ENCODE measurements at places on chromosomes 4 and X.

DNA sequence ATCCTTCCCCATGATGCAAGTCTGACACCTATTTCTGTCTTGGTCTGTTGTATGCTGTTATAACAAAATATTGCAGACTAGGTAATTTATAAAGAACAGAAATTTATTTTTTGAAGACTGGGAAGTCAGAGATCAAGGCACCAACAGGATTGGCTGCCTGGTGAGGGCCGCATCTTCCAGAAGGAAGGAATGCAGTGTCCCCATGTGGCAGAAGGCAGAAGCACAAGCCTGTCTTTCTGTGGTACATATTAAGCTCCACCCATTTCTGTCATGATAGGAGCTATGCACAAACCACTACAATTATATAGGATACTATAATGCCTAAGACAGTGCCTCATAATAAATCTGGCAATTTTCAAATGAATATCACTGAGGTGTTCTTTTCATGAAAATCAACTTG, 502.3 kb upstream of the DIAPH2 start:
- DNase-seq: no peak

GRCh38 chr4:101987623-101988243, 197.2 kb downstream of the BANK1 start:
- DNase-seq: no peak

DNA sequence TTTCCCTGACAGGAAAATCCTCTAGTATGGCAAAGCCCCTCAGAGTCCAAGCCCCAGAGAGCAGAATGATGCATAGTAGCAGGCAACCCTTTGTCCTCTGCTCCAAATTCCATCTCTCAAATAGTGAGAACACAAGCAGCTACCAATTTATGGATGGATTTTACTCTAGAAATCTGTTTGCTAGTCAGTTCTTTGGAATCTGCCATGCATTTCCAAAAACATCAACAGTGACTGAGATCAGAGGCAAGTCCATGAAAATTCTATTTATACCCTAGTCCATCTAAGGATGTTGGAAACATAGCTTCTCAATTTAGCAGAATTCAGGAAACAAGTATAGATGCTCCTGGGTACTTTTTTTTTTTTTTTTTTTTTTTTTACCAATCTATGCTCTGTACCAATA, 10.0 kb upstream of the CC2D2A start:
- no peak for DNase-seq

DNA sequence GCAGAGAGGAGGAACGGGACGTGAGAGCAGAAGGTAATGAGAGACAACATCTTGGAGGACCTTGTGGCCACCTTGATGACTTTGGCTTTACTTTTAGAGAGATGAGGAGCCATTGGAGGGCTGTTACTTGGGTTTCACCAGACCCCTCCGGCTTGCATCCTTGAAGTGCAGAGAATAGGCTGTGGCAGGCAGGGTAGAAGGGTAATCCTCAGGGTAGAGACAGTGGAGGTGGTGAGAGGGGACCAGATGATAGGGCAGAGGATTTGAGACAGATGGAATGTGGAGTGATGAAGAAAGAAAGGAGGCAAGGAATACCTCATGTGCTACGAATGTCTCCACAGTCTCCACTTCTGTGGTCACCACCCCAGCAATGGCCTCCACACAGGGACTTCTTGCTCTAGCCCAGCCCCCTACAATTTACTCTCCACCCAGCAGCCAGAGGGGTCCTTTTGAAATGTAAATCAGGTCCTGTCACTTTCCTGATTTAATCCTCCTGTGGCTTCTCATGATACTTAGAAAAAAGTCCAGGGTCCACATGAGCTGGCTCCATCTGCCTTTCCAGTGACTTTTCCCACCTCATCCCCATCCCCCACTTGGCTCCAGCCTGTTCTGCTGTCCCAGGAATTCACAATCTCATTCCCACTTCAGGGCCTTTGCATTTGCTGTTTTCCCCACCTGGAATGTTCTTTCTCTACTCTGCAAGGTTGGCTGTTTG, 115.0 kb downstream of the PJA1 start:
- DNase-seq: no peak

GRCh38 chrX:135974279-135974856, 580 bp upstream of the MMGT1 start:
- DNase-seq: peak; percentile 41

- no peak for DNase-seq
Measured at GRCh38 chr4:151806511-151806927, 45.7 kb upstream of the GATB start.

- no peak for DNase-seq
Measured at GRCh38 chrX:29225670-29226069, 638.4 kb downstream of the IL1RAPL1 start.

- DNase-seq: no peak
Measured at GRCh38 chrX:71128166-71128833, 9.9 kb downstream of the MED12 start.

GRCh38 chr4:88002786-88003185, 4.6 kb upstream of the PKD2 start:
- no peak for DNase-seq

GRCh38 chrX:39736216-39737211, 361.2 kb downstream of the BCOR start:
- DNase-seq: no peak

DNA sequence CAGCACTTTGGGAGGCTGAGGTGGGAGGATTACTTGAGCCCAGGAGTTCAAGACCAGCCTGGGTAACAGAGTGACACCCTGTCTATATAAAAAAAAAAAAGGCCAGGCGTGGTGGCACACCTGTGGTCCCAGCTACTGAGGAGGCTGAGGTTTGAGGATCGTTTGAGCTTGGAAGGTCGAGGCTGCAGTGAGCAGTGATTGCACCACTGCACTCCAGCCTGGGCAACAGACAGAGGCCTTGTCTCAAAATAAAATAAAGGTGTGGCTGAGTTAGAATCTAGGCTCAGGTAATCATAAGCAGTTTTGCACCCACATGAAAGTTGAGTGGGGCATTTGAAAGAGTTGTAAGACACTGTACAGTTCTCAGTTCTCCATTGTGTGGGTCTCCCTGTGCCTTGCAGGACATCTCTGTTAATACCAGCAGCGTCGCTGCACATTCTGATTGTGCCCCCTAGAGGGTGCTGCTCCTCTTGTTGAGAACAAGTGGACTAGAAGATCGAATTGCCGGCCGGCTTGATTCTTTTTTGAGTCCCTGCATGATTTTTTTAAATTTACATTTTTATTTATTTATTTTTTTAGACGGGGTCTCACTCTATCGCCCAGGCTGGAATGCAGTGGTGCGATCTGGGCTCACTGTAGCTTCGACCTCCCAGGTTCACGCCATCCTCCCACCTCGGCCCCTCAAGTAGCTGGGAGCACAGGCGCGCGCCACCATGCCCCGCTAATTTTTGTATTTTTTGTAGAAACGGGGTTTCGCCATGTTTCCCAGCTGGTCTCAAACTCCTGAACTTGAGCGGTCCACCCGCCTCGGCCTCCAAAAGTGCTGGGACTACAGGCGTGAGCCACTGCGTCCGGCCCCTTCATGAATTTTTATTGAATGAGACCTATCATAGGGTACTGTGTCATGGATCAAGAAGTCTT, 73.6 kb upstream of the RBMX start:
- DNase-seq: peak; percentile 25

DNA sequence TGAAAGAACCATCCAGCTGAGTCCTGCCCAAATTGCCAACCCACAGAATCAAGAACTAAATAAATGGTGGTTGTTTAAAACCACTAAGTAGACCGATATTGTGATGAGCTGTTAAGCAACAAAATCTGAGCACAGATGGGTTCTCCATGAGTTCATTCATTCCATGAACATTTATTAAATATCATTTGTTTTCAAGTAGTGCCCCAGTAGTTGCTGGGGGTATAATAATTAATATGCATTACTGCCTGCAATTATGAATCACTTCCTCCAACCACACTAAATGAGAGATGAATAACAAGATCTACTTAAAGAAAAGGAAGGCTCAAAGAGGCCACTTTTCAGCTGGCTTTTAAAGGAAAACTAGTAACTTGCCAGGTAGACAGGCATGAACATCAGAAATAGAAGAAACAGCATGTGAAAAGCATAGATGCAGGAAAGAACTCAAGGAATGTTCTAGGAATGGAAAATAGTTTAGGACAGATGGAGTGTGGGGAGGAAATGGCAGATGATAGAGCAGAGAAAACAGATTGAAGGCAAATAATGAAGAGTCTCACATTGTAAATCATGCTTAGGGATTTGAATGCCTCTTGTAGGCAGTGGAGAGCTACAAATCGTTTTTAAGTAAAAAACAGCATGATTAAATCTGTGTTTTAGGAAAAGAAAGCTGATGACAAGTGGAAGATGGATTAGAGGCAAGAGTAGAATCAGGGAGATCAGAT, 641.7 kb upstream of the DIPK2B start:
- no peak for DNase-seq

DNA sequence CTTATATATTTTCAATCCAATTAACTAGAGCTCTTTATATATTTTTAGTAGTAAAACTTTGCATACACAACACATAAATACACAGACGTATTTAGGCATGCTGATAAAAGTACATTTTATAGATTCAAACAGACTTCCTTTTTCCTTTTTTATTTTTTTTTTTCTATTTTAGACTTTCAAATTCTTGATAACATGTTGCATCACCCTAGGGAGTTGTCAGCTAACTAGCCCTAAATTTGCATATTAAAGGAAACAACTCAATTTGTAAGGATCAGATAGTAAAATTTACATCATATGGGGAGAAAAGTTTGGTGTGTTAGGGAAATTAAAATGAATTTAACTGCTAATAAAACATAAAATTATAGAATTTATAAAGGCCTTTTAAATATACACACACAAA, 47.4 kb upstream of the APOOL start:
- no peak for DNase-seq

DNA sequence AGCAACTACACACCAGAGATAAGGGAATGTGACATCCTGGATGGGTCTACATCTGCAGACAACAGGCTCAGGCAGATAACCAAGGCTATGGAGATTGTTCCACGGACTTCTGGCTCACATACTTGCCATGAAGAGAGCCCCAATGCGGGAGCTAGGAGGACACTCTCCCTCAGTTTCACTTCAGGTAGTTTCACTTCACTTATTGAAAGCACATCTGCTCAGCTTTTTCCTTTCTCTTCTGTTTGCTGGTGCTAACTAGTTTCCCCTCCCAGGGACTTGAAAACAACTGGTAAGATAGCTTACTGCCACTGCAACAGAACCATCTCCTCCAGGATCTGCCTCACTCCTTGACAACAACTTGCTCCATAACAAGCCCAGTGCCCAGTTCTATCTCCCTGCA, 1.4 kb upstream of the CT47C1 start:
- DNase-seq: no peak

DNA sequence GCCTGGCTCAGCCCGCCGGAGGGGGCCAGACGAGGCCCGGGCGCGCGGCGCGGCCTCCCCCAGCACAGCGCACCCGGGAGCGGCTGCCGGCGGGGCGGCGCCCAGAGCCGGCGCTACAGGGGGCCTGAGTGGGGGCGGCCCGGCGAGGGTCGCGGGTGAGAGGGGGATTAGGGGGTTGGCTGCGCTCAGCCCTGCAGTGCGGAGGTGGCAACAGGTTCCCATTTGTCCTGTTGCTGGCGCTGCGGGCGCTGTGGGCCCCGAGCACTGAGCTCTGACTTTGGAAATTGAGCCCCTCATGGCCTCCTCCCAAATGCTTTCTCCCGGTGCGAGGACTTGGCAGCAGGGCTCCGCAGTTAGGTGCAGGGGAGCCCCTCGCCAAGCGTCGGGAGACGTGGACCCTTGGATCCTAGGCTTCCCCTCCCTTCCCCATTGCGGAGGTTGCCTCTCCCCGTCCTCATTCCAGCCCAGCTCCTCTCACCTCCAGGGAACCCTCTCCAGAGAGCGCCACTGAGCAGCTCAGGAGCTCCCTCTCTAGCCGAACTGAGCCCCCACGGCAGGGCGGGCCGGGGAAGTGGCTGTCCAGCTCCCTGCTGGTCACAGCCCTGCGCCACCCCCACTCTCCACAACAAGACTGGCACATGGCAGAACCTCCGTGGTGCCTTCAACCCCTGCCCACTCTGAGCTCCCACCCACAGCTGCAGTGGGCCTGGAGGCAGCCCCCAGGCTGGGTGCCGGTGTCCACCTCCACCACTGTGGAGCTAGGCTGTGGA, 2.5 kb upstream of the DUSP9 start:
- DNase-seq: no peak

- DNase-seq: no peak
Measured at GRCh38 chr4:110132816-110133719, 65.3 kb downstream of the ELOVL6 start.

GRCh38 chr4:7448036-7448435, 13.3 kb upstream of the PSAPL1 start:
- no peak for DNase-seq

DNA sequence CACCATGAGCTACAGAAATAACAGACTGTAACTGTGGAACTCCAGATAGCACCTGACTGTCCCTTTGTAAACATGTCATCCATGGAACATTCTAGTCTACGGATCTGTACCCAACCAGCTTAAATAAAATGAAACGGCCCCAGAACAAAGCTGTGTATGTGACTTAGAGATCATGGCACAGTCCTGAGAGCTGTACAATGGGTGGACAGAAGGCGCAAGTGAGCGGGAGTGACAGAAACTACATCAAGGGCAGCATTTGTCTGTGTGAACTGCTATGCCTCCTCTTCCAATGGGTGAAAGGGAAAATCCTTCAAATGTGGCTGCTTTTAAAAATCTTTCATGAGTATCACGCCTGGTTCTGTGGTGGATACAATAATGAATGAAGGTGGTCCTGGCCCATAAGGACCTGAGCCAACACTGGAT, 72.5 kb downstream of the FAT1 start:
- DNase-seq: no peak

- peak; percentile 24 for DNase-seq
Measured at GRCh38 chrX:79366873-79367749, at the start of gene ITM2A. Gene ITM2A, minus strand, starts transcription at chrX:79367334. Its CDS starts 119 bp downstream, at chrX:79367215.

- no peak for DNase-seq
Measured at GRCh38 chr4:56250776-56251175, 136.5 kb downstream of the AASDH start.

- no peak for DNase-seq
Measured at GRCh38 chr4:154125340-154125739, 336.5 kb upstream of the SFRP2 start.

DNA sequence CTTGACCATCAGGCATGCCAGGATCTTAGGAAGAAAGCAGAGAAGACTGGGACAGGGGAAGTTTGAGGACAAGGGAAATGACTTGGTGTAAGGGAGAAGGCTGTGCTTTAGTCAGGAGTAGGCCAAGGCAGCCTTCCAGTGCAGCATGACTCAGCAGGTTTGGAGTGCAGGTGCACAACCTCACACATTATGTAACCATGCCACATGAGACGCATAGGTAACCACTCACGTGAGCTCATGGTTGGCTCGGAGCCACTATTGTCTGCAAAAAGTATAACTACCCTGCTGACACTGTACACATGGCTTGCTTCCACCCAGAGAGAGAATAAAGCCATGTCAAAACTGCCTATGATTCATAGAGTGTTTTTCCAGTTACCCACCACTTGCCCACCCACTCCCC, 715.9 kb downstream of the SMARCA1 start:
- no peak for DNase-seq

- DNase-seq: no peak
Measured at GRCh38 chr4:61772126-61772525, 572.0 kb downstream of the ADGRL3 start.

GRCh38 chr4:106160560-106160959, 155.4 kb downstream of the TBCK start:
- DNase-seq: no peak

- DNase-seq: no peak
Measured at GRCh38 chrX:82127228-82128123, 925.6 kb downstream of the SH3BGRL start.

GRCh38 chr4:85591406-85592098, 116.6 kb downstream of the ARHGAP24 start:
- no peak for DNase-seq

- DNase-seq: no peak
Measured at GRCh38 chrX:52420824-52421443, 52.1 kb downstream of the XAGE2 start.

GRCh38 chr4:30605616-30606190, 114.5 kb upstream of the PCDH7 start:
- no peak for DNase-seq

Data from stimulated activated CD8-positive, alpha-beta memory T cell treated with anti-CD3 and anti-CD28 coated beads, Interleukin-7, amount 100 ng/mL, for 4 hours (primary cell).